ENCODE measurements at places on chromosomes 13 and 19.

DNA sequence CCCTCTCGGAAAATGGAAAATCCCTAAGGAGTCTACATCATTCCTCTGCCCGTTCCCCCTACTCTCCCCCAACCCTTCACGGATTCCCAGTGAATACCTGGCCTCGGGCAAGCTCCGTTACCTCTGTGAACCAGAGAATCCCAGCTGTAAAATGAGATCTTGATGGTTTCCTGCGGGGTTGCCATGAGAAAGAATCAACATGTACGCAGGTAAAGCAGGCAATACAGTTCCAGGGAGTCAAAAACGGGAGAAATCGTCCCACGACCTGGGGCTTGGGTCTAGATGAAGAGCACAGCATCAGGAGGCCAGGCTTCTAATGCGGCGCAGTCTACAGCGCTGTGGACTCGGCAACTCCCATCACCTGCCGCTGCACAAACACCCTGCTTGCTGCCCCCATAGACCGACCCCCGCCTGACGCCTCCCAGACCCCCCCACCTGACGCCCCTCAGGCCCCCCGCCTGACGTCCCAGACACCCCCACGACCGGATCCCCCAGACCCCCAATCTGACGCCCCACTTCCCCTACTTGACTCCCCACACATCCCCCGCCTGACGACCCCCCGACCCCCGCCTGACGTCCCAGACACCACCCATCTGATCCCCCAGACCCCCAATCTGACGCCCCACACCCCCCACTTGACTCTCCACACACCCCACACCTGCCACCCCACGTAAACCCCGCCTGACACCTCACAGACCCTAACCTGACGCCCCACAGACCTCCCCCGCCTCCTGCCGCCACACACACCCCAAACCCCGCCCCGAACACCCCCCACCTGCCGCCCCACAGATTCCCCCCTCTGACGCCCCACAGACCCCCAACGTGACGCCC lies 680 bp downstream of the LIG4 start:
- DNase-seq, result peak; percentile 32
- peak overlapping the region; percentile 87 for H3K4me3 ChIP-seq
- H3K4me1 ChIP-seq, result peaks cover 29% of the 10 kb centered on the region

DNA sequence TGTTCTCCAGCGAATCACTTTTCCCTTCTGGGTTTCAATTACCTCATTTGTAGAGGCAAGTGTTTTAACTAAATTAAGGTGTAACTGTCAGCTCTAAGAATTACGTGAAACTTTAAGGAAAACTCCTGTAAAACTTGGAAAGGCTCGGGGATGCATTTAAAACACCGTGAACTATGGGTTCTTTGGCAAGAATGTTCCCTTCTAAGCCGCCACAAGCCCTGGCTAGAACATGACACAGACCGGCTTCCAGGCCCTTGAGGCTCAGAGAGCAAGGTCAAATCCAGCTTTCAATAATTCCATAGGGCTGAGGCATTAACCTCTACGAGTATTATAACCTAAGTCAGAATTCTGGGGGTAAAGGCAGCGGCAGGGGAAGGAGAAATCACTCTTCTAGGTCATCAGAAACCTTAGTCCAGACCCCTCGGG lies 685 bp downstream of the VWA8 start:
- peak overlapping the region; percentile 93 for H3K4me3 ChIP-seq
- peaks cover 58% of the 10 kb centered on the region for H3K4me1 ChIP-seq
- H3K27me3 ChIP-seq, result peaks cover 2% of the 10 kb centered on the region
- peak; percentile 11 for DNase-seq
- H3K27ac ChIP-seq, result peak overlapping the region; percentile 96

GRCh38 chr13:87810391-87810801 lies 139.2 kb downstream of the SLITRK5 start:
- H3K27me3 ChIP-seq, result no peaks in the 10 kb centered on the region
- H3K27ac ChIP-seq, result no peak overlapping the region
- H3K36me3 ChIP-seq, result no peaks in the 10 kb centered on the region
- no peak overlapping the region for H3K4me3 ChIP-seq

DNA sequence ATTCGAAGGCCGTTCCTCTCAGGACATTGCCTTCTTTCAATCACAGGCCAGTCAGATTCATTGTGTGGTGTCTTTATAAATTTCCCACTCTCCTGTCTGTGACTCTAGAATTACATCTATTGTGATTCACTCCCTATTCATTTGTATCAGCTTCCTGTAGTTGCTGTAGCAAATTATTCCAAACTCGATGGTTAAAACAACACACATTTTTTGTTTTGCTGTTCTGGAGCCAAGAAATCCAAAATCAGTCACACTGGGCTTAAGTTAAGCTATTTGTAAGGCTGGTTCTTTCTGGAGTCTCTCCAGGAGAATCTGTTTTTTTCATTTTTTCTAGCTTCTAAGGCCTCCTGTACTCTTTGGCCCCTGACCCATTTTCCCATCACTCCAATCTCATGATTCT lies 1487.0 kb upstream of the SLC10A2 start:
- H3K27me3 ChIP-seq, result no peaks in the 10 kb centered on the region
- no peak overlapping the region for H3K27ac ChIP-seq
- H3K4me3 ChIP-seq, result no peak overlapping the region

DNA sequence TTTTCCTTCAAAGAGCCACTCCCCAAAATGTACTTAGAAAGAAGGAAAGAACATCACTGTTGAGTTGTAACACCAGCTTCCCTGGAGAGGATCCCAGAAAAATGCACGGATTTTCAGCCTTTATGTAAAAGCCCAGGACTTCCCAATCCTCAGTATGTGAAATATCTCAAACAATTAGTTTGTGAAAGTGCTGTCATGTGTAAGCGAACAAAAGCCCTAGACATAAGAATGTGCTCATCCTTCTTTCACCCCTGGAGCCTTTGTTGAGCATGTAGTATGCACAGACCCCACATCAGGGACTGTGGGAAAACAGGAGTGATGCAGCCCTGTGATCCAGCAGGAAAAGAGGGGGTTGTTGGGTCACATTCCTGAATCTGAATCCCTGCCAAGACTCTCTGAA lies 441.4 kb upstream of the ZNF507 start:
- H3K27ac ChIP-seq, result no peak overlapping the region
- no peak for DNase-seq
- no peaks in the 10 kb centered on the region for H3K4me1 ChIP-seq
- no peaks in the 10 kb centered on the region for H3K36me3 ChIP-seq
- no peak overlapping the region for H3K4me3 ChIP-seq

- H3K4me3 ChIP-seq, result no peak overlapping the region
- H3K27me3 ChIP-seq, result no peaks in the 10 kb centered on the region
- DNase-seq, result no peak
These were observed 46.3 kb downstream of the POLR1D start for GRCh38 chr13:27667946-27668345.

- no peaks in the 10 kb centered on the region for H3K4me1 ChIP-seq
- H3K27me3 ChIP-seq, result no peaks in the 10 kb centered on the region
- H3K4me3 ChIP-seq, result no peak overlapping the region
- peaks cover 30% of the 10 kb centered on the region for H3K36me3 ChIP-seq
These were observed 27.2 kb upstream of the ZDHHC20 start for GRCh38 chr13:21486322-21486721.

GRCh38 chr19:30062907-30063649 lies 121.0 kb downstream of the URI1 start:
- H3K4me3 ChIP-seq, result no peak overlapping the region
- no peak overlapping the region for H3K27ac ChIP-seq
- H3K4me1 ChIP-seq, result no peaks in the 10 kb centered on the region
- no peak for DNase-seq

DNA sequence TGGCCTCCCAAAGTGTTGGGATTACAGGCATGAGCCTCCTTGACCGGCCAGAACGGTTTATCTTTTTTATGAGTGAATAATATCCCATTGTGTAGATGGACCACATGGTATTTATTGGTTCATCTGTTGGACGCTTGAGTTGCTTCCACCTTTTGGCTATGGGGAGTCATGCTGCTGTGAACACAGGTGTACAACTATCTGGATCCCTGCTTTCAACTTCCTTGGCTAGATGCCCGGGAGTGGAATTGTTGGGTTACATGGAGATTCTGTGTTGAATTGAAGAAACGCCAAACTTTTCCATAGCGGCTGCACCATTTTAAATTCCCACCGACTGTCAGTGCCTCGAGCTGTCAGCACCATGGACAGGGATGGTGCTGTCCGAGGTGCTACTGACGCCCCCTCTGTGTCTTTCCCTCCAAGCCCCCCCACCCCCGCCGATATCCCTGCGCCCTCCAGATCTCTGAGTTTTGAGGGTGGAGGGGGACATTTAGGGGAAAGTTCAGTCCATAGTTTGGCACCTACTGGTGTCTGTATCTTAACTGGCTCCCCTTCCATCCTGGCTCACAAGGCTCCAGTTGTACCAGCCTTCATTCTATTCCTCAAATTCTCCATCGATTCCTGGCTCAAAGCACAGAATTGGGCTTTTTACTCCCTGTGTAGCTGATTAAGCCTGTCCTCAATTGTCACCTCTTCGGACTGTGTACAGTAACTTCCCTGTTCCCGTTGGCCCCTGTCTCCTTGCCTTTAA lies 27.3 kb downstream of the PNPLA6 start:
- H3K4me1 ChIP-seq, result no peaks in the 10 kb centered on the region
- no peak overlapping the region for H3K27ac ChIP-seq
- peaks cover 15% of the 10 kb centered on the region for H3K36me3 ChIP-seq
- peak; percentile 28 for DNase-seq
- no peaks in the 10 kb centered on the region for H3K27me3 ChIP-seq

- peak overlapping the region; percentile 38 for H3K4me3 ChIP-seq
- H3K27me3 ChIP-seq, result peaks cover 43% of the 10 kb centered on the region
- DNase-seq, result peak; percentile 88
- H3K27ac ChIP-seq, result no peak overlapping the region
- no peaks in the 10 kb centered on the region for H3K36me3 ChIP-seq
These were observed 2.9 kb upstream of the LTBP4 start for GRCh38 chr19:40598121-40598917.

DNA sequence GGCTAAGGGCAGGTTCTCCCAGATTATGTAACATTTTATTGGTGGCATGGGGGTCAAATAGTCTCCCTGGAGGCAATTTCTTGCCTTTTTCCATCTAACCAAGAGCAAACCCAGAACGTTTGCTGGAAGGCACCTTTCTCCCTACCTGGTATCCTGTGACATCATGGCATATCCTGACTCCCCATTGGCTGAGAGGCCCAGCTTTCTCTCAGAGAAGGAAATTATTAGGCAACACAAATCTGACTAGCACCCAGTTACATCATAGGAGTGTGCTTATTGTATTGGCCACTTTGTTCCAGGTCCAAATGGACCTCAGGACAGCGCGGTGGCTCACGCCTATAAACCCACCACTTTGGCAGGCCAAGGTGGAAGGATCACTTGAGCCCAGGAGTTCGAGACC lies 13.0 kb downstream of the NTN5 start:
- H3K36me3 ChIP-seq, result no peaks in the 10 kb centered on the region
- no peaks in the 10 kb centered on the region for H3K27me3 ChIP-seq
- H3K27ac ChIP-seq, result no peak overlapping the region
- H3K4me1 ChIP-seq, result peaks cover 7% of the 10 kb centered on the region
- no peak for DNase-seq
- H3K4me3 ChIP-seq, result no peak overlapping the region

DNA sequence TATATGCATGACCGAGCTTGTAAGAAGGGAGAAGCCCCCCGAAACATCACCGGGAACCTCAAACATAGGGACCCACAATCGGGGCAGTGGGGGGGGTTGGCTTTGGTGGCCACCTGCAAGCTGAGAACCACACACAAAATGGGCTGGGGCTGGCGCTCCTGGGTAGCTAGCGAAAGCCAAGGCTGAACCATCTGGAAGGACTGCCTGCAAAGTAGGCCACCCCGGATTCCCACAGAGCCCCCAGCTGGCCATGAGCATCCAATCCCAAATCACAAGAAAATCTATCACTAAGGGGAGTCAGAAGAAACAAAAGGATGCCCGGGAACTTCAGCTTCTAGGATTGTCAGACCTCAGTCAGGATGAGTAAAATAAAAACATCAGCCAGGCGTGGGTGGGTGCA lies 2.8 kb upstream of the PSPN start:
- H3K36me3 ChIP-seq, result peaks cover 33% of the 10 kb centered on the region
- peaks cover 6% of the 10 kb centered on the region for H3K4me1 ChIP-seq
- no peak overlapping the region for H3K4me3 ChIP-seq
- H3K27me3 ChIP-seq, result no peaks in the 10 kb centered on the region
- DNase-seq, result no peak

DNA sequence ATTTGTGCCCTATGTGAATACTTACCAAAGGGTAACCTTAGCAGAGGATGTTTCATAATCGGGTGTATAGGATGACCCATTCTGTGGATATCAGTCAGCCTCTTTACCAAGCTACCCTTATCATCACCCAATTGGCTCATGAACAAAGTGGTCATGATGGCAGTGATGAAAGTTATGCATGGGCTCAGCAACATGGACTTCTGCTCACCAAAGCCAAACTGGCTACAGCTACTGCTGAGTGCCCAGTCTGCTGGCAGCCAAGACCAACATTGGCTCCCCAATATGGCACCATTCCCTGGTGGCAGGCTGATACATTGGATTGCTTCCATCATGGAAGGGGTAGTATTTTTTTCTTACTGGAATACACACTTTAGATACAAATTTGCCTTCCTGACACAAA lies 5.7 kb upstream of the ZNF461 start:
- no peak overlapping the region for H3K27ac ChIP-seq
- peaks cover 14% of the 10 kb centered on the region for H3K4me1 ChIP-seq
- DNase-seq, result no peak
- H3K36me3 ChIP-seq, result peaks cover 54% of the 10 kb centered on the region
- H3K4me3 ChIP-seq, result no peak overlapping the region

GRCh38 chr19:16985403-16985802 lies 41.2 kb downstream of the CPAMD8 start:
- H3K4me1 ChIP-seq, result no peaks in the 10 kb centered on the region
- no peak overlapping the region for H3K27ac ChIP-seq
- H3K36me3 ChIP-seq, result no peaks in the 10 kb centered on the region
- H3K27me3 ChIP-seq, result no peaks in the 10 kb centered on the region
- H3K4me3 ChIP-seq, result no peak overlapping the region

- H3K4me3 ChIP-seq, result peak overlapping the region; percentile 10
- H3K36me3 ChIP-seq, result peaks cover 34% of the 10 kb centered on the region
- H3K27ac ChIP-seq, result peak overlapping the region; percentile 59
- H3K4me1 ChIP-seq, result peaks cover 76% of the 10 kb centered on the region
- no peaks in the 10 kb centered on the region for H3K27me3 ChIP-seq
- no peak for DNase-seq
These were observed 12.7 kb downstream of the LSM14A start for GRCh38 chr19:34184880-34185491.

DNA sequence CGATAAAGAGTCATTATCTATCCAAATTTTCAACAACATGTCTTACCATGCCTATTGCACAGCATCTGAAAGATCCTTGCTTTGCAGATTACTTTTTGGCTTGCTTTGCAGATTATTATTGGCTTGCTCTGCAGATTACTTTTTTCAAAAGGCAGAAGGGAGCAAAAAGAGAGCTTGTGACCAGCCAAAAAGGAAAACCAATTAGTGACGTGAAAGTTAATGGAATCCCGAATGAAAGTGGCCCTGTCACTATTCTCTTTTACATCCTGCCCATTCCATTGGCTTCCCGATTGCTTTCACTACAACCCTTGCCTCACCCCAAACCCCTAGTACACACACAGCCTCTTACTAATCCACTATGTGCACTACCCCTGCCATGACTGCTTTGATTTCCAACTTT lies 81.3 kb downstream of the LHFPL6 start:
- no peak for DNase-seq
- peaks cover 3% of the 10 kb centered on the region for H3K27me3 ChIP-seq
- H3K27ac ChIP-seq, result no peak overlapping the region
- no peaks in the 10 kb centered on the region for H3K36me3 ChIP-seq
- H3K4me1 ChIP-seq, result no peaks in the 10 kb centered on the region
